ENCODE measurements at places on chromosomes 1 and 21.

GRCh38 chr1:194570476-194570875 lies 1384.1 kb upstream of the B3GALT2 start:
- DNase-seq: no peak

DNA sequence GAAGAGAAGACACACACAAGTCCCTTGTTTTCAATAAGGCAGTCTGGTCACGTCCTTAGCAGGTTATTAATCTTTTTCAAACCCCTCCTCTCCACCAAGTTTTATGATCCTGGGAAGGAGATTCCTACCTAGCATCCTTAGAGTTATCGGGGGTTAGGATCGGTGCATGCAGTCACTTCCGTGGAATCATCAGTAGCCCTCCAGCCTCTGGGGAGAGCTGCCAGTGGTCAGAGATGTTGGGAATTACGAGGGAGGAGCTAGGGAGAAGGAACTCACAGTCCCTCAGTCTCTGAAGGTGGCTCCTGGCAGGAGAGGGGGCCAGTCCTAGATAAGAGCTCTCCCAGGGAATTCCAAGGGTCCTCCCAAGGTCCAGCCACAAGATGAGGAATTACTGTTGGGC lies 57.7 kb upstream of the ATP5PO start:
- no peak for DNase-seq

DNA sequence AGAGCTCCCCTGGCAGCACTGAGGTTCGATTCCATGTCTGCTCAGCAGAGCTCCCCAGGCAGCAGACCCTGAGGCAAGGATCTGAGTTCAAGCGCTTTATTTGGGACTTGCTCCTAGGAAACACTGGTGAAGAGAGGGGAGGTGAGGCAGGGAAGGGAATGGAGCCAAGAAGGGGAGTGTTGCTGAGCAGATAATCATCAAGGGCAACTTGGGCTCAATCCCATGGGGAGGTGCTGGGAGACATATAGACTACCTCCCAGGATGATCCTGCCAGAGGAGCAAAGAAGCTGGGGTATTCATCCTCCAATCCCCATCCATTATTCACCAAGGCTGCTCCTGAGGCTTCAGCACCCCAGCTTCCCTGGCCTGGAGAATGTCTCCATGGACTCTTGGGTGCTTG lies 47.0 kb downstream of the GRIK3 start:
- no peak for DNase-seq

- DNase-seq: peak; percentile 30
Measured at GRCh38 chr1:153612755-153613331, at the start of gene S100A16. Gene S100A16, minus strand, starts transcription at chr1:153613137. Its CDS starts 4,986 bp downstream, at chr1:153608151.

Data from GM13976 (cell line).